SJSA1 (cell line): ENCODE measurements at places on chromosomes 16 and 17. TPM values are rescaled to one million over a fixed set of nuclear protein-coding genes. Genes with fewer than 3 reads are reported as not detected.

STARD3 gene
- 27.8 and 46.6 TPM in 2 replicates for total RNA-seq

CPD gene
- 35.1 and 43.6 TPM in 2 replicates for total RNA-seq

IGF2BP1 gene
- 5.0 and 8.7 TPM in 2 replicates for total RNA-seq

HASPIN gene
- total RNA-seq: 5.8 and 16.2 TPM in 2 replicates

- no peak for DNase-seq
Observed at GRCh38 chr17:58521680-58522079, 7.2 kb upstream of the MTMR4 start.

- DNase-seq: no peak
Observed at GRCh38 chr16:47375423-47375822, 85.4 kb downstream of the ITFG1 start.

- DNase-seq: no peak
Observed at GRCh38 chr17:5819921-5820685, 235.8 kb upstream of the NLRP1 start.

- DNase-seq: no peak
Observed at GRCh38 chr16:14375132-14375491, 254.9 kb downstream of the PARN start.

GRCh38 chr17:80765241-80765961 lies 220.8 kb downstream of the RPTOR start:
- no peak for DNase-seq

GRCh38 chr17:57756951-57757350 lies 11.9 kb upstream of the CCDC182 start:
- no peak for DNase-seq

DNA sequence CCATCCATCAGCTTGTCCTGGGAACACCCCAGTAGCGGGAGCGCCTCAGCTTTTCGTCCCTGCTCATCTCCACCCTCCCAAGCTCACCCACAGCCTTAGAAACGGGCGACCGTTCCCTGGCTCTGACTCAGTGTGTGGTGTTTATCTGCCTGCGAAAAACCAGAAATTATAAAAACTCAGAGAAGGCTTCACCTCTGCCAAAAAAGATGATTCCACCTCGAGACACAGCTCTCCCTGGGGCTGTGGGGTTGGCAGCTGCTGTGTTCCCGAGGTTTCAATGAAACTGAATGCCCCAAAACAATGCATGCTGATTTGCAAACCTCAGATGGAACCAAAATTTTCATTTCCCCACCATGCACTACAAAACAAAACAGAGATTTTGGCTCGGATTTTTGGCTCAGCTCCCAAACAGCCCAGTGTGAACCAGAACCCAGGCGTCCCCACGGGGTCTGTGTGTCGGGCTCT lies 62.4 kb upstream of the MED9 start:
- DNase-seq: peak; percentile 63

- peak; percentile 79 for DNase-seq
Observed at GRCh38 chr16:70454222-70455034, at the start of gene FCSK. TSS of gene FCSK (plus strand) at chr16:70454595. CDS start at chr16:70463191, 8,596 bp downstream.

GRCh38 chr17:68351395-68351794 lies 60.1 kb downstream of the ARSG start:
- no peak for DNase-seq
